Fibroblast of lung (primary cell): ENCODE measurements at places on chromosomes 6 and 20. TPM values are rescaled to one million over a fixed set of nuclear protein-coding genes. Genes with fewer than 3 reads are reported as not detected.

Gene BHLHE23
- not detected in 2 replicates for total RNA-seq

Gene MYT1
- total RNA-seq: not detected in 2 replicates

Gene HAO1
- not detected in 2 replicates for total RNA-seq

Gene SAPCD1
- total RNA-seq: 0.26 and 0.50 TPM in 2 replicates

Gene VGLL2
- total RNA-seq: not detected in 2 replicates

Gene ZBTB2
- total RNA-seq: 9.8 and 12.2 TPM in 2 replicates

Gene BEND3
- 0.83 and 1.0 TPM in 2 replicates for total RNA-seq

Gene KIAA0408
- total RNA-seq: 1.3 and 2.8 TPM in 2 replicates

Gene PRDM13
- not detected in 2 replicates for total RNA-seq

Gene COX7A2
- total RNA-seq: 91.9 and 115 TPM in 2 replicates

Gene LST1
- total RNA-seq: not detected in 2 replicates

Gene ACTL10
- total RNA-seq: 1.8 and 2.0 TPM in 2 replicates

Gene PNPLA1
- not detected in 2 replicates for total RNA-seq

Gene C20orf141
- not detected in 2 replicates for total RNA-seq

Gene RGS19
- 9.1 and 11.6 TPM in 2 replicates for total RNA-seq

Gene RTEL1
- total RNA-seq: 8.5 and 12.4 TPM in 2 replicates
